ENCODE measurements at places on chromosomes 13 and 19. TPM values are rescaled to one million over a fixed set of nuclear protein-coding genes. Genes with fewer than 3 reads are reported as not detected.

GRCh38 chr13:60093425-60094019 lies 70.2 kb downstream of the DIAPH3 start:
- no peak for DNase-seq

GRCh38 chr19:56094449-56094848 lies 26.6 kb downstream of the ZNF787 start:
- no peak for DNase-seq

GRCh38 chr13:63206461-63206860 lies 1790.8 kb upstream of the PCDH20 start:
- DNase-seq, result no peak

DNA sequence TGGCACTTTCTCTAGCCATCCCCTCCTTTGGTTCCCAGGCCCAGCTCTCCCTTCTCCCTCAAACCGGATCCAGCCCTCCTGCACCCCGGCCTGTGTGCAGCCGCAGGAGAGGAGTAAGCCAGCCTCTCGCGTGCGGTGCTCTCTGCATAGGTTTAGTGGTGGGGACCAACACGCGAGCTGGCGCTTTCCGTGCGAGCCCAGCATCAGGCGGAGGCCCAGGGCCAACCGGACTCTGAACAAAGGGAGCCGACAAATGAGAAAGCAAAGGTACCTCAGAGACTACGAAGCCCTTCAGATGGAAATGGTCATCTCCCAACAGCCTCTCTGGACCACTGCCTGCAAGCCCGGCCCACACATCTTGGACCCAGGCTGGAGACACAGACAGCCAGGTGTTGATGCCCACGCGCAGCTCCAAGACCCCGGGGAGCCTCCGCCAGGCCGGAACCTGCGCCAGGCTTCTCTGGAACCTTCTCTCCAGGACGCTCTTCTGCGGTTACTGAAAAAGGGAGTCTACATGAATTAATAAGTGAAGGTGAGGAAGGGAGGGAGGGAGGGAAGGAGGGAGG lies 16.5 kb upstream of the LATS2 start:
- no peak for DNase-seq

- DNase-seq, result no peak
Observed at GRCh38 chr19:9878511-9879196, 43.5 kb downstream of the PIN1 start.

STOML3 gene
- not detected for total RNA-seq

Measured in left cardiac atrium (tissue), 4 donors.